ENCODE measurements at places on chromosomes 2 and 18.

DNA sequence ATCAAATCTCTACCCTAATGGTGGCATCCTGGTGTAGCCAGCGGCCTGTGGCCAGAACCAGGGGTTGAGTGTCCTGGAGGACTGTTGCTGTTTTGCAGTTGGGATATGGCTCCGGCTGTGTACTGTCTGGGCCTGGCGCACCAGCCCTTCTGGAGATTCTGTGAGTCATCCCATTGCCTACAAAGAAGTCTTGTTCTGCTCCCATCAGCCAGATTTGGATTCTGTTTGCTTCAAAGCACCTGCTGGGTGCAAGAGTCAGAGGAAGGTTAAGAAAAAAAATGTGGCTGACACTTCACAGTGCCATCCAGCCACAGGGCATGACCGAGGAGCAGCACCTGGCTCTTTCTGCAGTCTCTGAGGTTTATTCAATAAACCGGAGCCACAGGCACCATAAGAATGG, 41.0 kb upstream of the ASAP2 start:
- no peak for DNase-seq

GRCh38 chr18:12374401-12374800, 2.6 kb downstream of the AFG3L2 start:
- DNase-seq = no peak

GRCh38 chr2:187918996-187919821, 365.0 kb upstream of the TFPI start:
- DNase-seq = no peak

DNA sequence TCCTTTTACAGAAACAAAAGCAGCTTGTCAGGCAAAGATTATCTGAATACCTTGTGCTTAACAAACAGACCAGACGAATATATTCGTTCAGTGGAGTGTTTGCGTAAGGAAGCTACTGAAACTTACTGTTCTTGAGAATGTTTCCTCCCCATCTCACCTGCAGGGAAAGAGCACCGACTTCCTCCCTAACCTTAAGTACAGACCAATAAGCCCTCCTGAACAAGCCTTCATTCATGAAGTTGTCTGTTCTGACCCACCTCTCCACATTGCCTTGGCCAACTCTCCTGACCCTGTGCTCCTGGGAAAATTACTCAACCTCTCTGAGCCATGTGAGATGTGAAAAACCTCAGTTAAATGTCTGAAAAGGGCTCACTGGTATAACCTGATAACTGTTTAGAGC, 35.2 kb downstream of the STK39 start:
- no peak for DNase-seq

DNA sequence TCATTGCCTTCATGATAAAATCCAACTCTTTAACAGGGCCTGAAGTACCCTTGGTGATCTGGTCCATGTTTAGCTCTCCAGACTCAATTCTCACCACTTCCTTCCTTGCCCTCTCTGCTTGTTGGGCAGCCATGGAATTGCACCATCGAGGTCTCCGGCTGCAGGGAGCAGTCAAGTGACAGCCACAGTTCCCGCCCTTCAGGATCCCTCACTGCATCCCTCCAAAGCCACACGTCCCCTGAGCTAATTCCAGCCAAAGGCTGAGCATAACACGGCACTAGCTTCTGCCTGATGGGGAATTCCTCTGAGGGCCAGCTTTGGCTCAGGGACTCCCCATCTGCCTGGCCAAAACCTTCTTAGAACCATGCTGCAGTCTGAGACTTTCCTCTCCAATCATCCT, 47.4 kb upstream of the SLC1A4 start:
- no peak for DNase-seq

GRCh38 chr2:2919026-2919425, 458.6 kb downstream of the EIPR1 start:
- no peak for DNase-seq

DNA sequence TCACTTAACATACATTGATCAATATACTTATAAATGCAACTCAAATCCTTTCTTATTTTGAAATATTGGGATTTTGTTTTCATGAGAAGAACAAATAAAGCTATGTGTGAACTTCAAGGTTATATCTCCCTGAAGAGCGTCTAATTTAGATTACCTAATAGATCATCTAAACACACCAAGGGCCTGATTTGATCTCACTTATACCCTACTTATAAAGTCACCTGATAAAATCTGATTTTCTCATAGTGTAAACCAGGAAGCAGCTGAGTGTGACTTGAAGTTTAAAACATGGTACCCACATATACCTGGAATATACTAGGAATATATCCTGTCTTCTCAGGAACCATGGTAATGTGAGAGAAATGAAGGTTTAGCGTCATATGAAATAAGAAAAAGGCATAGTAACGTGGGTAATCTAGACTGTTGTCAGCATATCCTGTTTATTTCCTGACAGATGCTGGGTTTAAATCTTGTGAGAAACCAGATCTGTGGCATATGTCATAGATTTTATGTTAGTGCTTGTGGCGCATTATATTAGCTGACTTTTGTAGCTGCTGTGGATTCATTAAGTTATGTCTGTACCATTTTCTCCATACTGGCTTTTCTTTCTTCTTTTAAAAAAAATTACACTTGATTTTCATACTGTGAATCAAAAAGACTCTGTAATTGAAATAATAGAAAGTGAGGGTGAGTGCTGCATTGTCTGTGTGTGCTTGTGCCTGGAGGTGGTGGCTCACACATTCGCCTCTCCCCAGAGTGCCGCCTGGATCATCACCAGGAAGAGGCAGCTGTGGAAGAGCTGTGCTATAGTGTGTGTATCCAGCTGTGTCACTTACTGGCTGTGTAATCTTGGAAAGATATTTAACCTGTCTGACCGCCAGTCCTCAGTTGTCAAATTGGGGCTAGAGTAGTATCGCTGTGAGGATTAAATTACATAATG, 164.0 kb downstream of the MYO3B start:
- DNase-seq = no peak

DNA sequence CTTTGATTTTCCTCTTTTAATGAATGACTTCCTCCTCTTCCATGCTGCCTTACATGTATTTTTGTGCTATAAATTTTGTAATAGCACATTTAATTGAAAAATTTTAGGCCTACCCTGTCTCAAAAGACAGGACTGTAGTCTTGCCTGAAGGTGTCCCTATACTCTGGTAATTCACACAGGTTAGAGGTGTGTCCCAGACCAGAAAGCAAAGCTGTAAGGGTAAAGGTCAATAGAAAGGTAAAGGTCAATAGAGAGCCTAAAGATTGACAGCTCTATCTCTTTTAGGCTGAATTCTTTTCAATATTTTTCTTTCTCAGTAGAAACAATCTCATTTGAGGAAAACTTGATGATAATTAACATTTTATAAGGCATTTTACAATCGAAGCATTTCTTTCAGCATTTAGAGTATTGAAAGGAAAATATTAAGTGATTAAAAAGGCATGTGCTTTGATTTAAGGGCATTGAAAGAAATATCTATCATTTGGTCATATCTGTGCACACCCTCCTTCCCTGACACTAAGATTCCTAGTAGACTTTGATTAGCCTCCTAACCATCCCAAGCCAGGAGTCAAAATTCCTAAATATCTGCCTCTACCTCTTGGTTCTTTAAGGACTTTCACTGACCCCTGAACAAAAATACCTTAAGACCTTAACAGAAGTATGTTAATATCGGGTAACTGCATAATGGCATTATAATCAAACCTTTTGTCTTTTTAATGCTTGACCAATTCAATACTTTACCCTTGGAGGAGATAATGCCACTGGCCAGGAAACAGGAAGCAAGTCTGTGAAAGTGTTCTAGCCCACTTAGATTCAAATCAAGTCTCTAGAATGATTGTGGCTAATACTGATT, 161.8 kb upstream of the DTNA start:
- no peak for DNase-seq

DNA sequence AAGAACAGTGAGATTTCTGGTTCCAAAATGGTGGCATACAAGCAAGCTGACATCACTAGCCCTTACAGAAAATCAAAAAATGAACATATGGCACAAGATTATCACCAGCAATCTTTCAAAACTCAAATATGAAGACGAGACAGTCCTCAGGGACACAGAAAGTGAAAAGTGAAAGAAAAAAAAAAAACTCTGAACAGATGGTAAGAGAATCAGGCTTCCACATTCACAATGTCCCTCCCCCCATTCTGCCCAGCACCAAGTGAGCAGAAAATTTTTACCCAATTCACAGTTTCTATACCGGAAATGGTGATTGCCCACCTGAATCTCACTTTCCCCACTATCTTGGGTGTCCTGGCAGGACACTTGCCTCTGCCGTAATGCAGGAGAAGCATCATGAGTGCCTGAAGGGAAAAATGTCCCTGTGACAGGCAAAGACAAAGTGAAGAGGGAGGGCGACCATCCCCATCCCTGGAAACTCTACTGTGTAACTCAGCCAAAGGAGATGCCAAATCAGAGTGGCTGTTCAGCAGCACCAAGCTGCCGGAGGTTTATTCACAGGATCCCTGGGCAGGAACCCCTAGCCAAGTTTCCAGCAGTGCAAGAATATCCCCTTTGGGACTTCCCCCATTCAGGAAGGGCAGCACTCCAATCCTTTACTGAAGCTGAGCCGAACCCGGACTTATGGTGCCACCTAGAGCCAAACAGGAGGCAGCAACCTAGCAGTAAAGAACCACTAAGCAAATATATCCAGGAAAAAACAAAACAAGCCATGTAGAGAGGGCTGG, 312.2 kb downstream of the LRATD1 start:
- no peak for DNase-seq

DNA sequence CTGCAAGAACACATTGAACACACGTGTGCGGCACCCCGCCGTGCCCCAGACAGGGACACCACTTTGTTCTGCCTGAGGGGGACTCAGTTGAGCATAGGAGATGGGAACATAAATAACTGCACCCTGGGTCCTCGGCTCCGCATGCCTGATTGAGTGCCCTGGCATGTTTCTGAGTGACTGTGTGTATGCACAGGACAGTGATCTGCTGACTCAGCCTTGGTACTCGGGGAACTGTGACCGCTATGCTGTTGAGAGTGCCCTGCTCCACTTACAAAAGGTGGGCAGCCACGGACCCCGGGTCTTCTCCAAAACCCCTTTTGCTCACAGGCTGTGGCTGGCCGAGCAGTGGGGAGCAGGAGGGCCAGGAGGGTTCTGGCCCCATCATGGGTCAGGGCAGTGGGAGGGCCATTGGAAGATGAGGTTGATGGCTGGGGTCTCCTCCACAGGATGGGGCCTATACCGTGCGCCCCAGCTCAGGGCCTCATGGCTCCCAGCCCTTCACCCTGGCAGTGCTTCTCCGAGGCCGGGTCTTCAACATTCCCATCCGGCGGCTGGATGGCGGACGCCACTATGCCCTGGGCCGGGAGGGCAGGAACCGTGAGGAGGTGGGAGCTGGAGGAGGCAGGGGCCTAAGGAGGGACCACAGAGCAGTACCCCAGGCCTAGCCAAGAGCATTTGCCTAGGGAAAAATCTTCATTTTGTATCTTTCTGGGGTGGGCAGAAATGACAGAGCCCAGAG, 16.9 kb downstream of the SH2D6 start:
- no peak for DNase-seq

DNA sequence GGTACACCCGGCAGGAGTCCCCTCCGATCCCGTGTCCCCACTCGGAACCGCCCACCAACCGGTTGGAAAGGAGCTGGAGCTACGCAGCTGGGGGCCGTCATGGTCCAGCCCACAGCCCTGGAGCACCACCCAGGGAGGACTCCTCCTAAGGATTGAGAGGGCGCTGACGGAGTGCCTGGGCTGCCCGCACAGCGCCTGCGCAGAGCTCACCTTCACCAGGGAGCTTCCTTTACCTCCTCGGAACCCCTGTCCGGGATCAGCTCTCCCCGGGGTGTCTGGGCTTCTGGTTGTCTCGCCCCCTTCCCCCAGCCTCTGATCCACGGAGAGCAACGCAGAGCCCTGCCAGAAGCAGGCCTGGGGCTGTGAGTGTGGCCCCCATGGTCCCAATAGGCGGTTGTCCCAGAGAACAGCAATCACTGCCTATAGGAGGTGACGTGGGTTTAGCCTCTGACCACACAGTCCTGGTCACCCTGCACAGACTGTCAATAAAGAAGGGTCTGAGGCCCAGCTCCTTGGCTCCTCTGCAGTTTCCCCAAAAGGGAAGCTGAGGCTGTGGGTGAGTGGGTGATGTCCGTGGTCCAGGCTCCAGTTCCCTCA, 14.6 kb downstream of the ALPG start:
- no peak for DNase-seq

DNA sequence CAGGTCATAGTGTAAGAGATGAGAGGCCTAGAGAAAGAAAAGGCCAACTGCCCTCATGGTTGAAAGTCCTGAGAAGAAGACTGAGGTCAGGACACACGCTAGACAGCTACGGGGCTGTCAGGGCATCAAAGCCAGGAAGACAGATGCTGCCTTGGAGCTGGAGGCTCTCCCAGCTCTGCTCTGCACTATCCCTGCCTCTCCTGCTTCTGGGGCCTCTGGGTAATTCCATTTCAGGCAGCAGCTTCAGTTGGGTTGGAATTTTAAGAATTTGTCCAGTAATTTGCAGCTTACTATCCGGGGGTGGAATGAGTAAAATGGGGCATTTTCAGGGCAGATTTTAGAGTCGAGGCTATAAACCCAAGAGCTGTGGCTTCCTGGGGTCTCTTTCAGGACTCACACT, 76.2 kb upstream of the CTAGE1 start:
- DNase-seq = no peak

GRCh38 chr2:138724729-138725459, 55.3 kb downstream of the NXPH2 start:
- no peak for DNase-seq

DNA sequence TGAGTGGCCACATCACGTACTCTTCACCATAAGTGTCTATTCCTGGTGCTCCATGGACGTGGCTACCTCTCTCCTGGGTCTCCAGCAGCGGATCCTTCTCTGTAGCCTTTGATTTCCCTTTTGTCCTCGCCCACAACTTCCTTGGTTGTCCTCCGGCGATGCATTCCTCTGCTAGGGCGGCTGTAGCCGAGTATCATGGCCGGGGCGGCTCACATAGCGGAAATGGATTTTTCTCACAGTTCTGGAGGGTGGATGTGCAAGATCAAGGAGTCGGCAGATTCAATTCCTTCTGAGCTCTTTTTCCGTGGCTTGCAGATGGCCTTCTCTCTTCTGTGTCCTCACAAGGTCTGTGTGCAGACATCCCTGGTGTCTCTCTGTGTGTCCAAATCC, 35.7 kb downstream of the ACKR3 start:
- no peak for DNase-seq

GRCh38 chr2:58065248-58065647, 18.6 kb downstream of the VRK2 start:
- no peak for DNase-seq

DNA sequence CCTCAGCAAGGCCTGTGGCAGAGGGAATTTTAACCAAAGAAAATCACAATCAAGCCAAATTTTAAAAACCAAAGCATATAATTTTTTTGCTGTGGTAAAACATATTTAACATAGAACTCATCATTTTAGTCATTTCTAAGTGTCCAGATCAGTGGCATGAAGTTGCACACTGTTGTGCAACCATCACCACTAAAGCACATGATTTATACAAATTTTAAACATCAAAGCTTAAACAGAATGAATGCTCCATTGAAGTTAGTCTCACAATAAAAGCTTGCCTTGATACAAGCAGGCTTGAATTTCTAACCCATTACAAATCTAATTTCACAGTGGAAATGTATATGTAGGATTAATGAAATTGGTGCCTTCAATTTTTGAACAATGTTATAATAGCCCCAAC, 31.2 kb downstream of the FTCDNL1 start:
- no peak for DNase-seq

- DNase-seq = no peak
These were observed 292.1 kb upstream of the FBXO11 start for GRCh38 chr2:48198371-48198770.

GRCh38 chr18:71725256-71725655, 818.9 kb downstream of the CBLN2 start:
- DNase-seq = no peak

GRCh38 chr2:207239754-207240494, 74.2 kb upstream of the KLF7 start:
- no peak for DNase-seq

- DNase-seq = no peak
These were observed 31.7 kb downstream of the GPC1 start for GRCh38 chr2:240467149-240467642.

Data from stimulated activated CD4-positive, alpha-beta T cell treated with anti-CD3 and anti-CD28 coated beads, Interleukin-15, amount 100 ng/mL, for 1 hour (primary cell).